Activated CD4-positive, alpha-beta memory T cell treated with anti-CD3 and anti-CD28 coated beads for 36 hours (primary cell): ENCODE measurements at places on chromosomes 4 and X.

DNA sequence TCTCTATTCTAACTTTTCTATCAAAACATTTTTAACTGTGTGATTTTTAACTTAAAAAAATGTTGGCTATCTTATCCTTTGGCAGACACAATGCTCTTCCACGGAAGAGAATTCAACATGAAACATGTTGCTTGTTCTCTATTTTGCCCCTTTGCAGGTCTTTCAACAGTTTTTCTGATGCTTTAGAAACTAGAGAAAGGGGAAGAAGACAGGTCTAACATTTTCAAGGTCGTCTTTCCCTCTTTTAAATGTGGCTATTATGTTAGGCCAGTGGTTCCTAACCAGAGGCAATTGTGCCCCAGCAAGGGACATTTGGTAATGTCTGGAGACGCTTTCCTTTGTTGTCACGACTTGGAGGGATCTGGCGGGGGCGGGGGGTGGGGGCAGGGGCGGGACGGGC is 95.0 kb downstream of the SH3KBP1 start:
- DNase-seq, result no peak

- DNase-seq, result no peak
These were observed 187.1 kb downstream of the BCOR start for GRCh38 chrX:39910651-39911050.

DNA sequence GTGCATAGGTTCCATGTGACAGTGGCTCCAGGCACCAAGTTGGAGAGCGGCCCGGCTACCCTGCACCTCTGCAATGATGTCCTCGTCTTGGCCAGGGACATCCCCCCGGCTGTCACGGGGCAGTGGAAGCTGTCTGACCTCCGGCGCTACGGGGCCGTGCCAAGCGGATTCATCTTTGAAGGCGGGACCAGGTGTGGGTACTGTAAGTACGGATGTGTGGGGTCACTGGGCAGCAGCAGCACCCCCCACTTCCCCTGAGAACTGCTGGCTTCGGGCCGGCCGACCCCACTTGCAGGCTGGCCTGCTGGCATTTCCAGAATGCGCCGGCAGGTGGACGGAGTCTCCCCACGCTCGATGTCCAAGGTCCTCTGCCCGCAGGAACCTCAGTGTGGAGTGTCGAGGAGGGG is 13.2 kb downstream of the DOK7 start:
- DNase-seq, result no peak

GRCh38 chr4:129043523-129043922 is 49.8 kb downstream of the SCLT1 start:
- no peak for DNase-seq

DNA sequence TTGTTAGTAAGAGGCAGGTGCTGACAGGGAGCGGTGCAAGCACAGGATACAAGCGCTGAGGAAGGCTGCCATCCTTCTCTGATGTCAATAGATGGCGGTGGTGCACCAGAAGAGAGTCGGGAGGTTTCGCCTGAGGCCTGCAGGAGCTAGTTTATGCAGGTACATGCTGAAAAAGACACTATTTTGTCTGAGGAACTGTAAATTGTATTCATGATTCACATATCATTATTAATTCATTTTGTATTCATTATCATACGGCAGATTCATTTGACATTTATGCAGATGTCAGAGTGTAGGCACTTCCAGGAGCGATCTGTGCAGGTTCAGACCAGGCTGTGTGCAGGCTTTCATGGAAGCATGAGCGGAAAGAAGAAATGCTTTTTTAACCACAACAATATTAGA is 824.0 kb downstream of the STIM2 start:
- peak; percentile 19 for DNase-seq

GRCh38 chr4:67167849-67168248 is 377.5 kb downstream of the CENPC start:
- no peak for DNase-seq

- peak; percentile 11 for DNase-seq
These were observed 71.5 kb downstream of the ANAPC4 start for GRCh38 chr4:25448379-25449109.

- DNase-seq, result no peak
These were observed 1.5 kb upstream of the DIPK2B start for GRCh38 chrX:45202171-45202570.

- DNase-seq, result no peak
These were observed 104.8 kb upstream of the ENPP6 start for GRCh38 chr4:184322328-184323025.

DNA sequence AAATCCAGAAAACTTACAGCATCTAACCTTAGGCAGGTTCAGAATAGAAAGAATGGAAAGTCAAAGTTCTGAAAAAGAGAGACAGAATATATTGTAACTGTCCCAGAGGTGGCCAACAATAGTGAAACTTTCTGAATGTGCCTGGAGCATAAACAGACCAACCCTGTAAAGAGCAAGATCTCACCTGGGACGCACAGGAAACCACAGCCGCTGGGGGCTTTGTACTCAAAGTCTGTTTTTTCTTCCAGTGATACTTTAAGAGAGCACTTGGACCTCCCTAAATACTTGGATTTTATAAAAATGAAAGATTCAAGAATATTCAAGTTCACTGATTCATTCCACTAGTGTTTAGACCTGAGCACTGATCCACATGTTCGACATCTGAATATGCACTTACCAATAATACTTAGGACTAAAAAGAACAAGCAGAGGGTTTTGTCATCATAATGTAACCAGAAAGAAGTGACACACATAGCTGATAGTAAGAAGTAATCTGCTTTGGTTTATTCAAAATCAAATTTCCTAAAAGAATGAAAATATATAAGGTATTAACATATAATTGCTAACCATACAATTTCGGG is 35.3 kb downstream of the ARAP2 start:
- DNase-seq, result peak; percentile 54

DNA sequence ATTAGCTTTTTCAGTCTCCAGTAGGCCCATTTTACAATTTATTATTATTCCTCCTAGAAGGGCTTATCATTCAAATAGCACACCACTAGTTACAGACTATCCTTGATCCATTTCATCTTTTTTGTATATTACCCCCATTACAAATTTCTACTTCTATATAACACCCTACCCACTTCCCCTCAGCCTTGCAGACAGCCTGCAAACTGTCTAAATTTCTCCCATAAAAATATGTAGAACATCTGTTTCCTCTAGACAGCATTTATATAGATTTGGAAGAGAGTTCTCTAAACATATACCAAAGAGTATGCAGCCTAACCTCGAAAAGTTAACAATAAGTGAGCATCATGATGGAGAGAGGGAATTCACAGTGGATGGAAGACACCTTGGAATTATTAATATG is 30.8 kb downstream of the COMMD8 start:
- DNase-seq, result no peak

DNA sequence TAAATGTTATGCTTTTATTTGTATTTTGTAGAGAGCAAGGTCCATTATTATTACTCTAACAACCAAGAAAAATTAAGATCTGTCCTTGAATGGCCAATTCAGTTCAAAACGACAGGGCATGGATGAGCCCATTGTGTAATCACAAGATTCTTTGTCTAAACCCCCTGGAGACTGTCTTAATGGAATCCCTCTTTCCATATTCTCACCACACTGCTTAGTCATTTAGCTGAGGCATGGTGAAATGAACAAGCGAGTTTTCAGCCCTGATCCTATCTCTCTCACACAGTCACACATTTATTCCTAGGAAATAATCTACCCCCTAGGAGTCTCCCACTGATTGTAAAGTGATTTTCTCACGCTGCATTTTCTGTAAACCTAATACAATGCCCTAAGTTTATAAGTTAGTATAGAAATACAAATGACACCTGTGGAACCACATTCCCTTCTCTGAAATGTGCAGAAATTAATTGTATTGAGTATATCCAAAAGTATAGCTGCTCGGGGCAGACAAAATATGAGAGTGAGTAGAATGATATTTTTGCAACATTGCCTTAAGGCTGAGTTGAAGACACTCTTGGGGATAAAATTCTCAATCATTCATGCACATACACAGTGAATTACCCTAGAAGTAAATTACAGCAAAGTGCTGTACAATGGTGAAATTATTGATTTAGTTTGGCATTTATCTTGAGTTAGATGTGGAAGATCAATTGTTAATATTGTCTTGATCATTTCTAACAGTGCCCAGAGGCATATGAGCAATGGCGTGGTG is 119.7 kb upstream of the PCDH7 start:
- no peak for DNase-seq

DNA sequence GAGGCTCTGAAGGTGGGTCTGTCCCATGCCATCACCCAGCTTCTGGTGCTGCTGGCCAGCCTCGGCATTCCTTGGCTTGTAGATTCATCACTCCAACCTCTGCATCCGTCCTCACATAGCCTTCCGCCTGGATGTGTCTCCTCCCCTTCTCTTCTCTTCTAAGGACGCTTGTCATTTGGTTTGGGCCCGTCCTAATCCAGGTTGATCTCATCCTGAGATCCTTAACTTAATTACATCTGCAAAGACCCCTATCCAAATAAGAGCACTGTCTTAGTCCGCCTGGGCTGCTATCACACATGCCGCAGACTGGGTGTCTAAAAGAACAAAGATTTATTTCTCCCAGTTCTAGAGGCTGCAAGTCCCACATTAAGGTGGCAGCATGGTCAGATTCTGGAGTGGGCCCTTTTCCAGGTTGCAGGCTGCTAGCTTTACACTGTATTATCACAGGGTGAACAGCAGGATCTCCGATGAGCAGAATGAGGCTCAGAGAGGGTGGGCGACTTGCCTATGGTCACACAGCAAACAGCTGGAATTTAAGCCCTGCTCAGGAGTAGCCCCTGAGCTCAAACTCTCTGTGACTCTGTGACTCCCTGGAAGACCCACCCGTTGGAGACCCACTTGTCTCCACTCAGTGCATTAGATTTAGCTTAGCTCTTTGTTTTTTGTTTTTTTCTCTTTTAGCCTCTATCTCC is 113.1 kb downstream of the STK32B start:
- no peak for DNase-seq

DNA sequence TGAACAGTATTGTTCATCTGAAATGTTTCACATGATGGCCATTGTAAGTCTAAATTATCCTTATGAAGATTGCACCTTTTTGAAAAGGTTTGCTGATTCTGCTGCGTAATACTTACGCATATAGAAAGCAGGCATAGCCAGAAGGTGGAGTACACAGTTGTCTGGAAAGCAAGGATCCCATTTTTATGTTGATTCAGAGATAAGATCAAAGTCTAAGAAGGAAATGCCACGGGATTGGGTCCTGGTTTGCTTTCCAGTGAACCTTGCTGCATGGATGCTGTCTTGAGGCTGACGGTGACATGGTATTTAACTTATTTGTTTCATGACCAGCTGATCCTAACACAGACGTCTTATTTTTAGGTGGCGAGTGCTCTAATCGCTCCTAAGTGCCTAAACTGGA is 15.5 kb downstream of the MAGEA9B start:
- no peak for DNase-seq
